Posterior cingulate gyrus (tissue), 11 donors: ENCODE measurements at places on chromosomes 16 and 17.

DNA sequence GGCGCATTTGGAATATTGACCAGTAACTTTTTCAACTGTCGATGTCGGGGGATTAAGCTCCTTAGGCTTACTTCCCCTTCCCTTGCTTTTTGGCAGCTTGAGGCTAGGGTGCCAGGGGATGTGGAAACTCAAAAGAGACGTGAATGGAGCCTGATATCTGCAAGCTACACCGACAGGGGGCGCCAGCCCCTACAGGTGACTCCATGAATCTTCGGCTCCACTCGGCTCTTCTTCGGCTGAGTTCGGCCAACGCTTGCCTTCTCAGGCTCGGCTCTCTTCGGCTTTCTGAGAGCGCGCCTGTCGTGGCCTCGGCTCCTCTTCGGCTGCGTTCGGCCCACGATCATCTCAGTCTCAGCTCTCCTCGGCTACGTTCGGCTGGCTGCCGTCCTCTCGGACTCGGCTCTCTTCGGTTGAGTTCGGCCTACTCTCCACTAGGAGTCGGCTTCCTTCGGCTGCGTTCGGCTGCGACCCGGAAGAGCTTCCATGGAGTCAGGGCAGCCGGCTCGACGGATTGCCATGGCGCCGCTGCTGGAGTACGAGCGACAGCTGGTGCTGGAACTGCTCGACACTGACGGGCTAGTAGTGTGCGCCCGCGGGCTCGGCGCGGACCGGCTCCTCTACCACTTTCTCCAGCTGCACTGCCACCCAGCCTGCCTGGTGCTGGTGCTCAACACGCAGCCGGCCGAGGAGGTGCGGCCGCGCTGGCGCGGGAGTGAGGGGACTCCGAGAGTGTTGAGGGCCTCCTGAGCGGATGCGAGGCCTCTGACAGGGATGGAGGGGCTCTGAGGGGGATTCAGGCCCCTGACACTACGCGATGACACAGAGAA lies at the start of gene ERCC4:
Gene ERCC4, plus strand, starts transcription at position 472 of the 827 bp plus-strand sequence. Its CDS starts 12 bp downstream, at position 484.
- DNase-seq: peak; percentile 99

GRCh38 chr17:37848690-37849616 lies 75.3 kb upstream of the TBC1D3K start:
- no peak for DNase-seq

- DNase-seq: peak; percentile 78
These were observed at the start of the genes GPS1 and RFNG for GRCh38 chr17:82051776-82052637. TSS of gene GPS1 (plus strand) at chr17:82051898. CDS start at chr17:82051932, 34 bp downstream. TSS of gene RFNG (minus strand) at chr17:82051811. CDS start at chr17:82051766, 45 bp downstream.

- no peak for DNase-seq
These were observed 26.4 kb downstream of the TMEM235 start for GRCh38 chr17:78257810-78258322.

- DNase-seq: peak; percentile 39
These were observed 71.1 kb downstream of the RPH3AL start for GRCh38 chr17:281365-281999.

GRCh38 chr16:59878479-59878878 lies 1144.4 kb upstream of the GOT2 start:
- DNase-seq: no peak

- no peak for DNase-seq
These were observed 288.7 kb downstream of the SEC14L1 start for GRCh38 chr17:77429369-77429968.

- DNase-seq: no peak
These were observed 5.8 kb downstream of the ITGAM start for GRCh38 chr16:31265329-31266245.

DNA sequence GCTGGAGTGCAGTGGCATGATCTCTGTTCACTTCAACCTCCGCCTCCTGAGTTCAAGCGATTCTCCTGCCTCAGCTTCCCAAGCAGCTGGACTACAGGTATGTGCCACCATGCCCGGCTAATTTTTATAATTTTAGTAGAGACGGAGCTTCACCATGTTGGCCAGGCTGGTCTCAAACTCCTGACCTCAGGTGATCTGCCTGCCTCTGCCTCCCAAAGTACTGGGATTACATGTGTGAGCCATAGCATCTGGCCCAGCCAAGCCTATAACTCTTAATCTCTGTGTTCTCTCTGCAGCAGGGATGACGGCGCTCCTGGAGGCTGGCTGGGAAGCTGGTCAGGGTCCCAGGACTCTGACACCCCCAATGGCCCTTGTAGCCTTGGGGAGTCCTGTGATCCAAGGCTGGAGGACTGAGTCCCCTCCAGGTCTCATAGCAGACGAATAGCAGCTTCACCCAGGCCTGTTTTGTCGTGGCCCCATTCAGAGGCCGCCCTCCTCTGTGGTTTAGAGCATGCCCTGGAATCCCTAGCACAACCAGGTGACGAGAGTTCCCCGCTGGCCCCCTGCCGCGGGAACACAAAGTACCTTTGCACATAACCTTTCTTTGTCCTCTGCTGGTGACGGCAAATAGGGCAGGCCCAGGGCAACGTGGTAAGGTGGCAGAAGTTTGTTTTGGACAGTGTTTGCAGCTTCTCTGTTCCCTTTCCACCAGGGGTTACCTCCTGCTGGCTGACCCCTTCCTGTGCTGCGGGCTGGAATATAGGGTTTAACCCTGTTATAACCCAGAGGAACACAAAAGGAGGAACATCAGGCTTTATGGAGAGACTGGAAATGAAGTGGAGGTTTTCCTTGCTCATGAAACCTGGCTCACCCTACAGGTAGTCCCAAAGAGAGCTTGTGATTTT lies 43.0 kb upstream of the TOB1 start:
- no peak for DNase-seq

GRCh38 chr16:19524616-19525384 lies 1.1 kb downstream of the CCP110 start:
- no peak for DNase-seq

DNA sequence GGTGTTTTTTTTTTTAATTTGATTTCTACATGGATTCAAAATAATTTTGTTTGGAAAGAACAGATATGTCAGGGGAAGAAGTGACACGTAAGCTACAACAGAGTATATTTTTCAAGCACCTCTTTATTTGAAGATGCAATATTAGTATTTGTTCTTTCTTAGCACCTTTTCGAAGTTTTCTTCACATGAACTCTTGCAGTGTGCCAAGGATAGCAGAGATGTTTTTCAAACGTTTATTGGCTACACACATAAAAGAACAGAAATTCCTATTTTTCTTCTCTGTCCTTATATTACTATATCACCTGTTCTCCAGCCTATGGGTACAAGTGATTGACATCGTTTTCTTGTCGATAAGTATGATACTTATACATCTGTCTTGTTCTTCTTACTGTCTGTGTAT lies 192.7 kb upstream of the TBX2 start:
- DNase-seq: no peak

DNA sequence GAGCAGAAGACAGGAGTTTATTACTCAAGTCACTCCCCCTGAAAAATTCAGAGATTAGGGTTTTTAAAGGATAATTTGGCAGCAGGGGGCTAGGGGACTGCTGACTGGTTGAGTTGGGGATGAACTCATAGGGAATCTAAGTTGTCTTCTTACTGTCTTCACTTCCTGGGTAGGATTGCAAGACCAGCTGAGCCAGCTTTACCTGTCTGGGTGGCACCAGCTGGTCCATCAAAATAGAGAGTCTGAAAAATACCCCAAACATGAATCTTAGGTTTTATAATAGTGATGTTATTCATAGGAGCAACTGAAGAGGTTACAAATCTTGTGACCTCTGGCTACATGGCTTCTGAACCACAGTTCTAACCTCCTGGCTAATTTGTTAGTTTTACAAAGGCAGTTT lies 157.9 kb downstream of the PPM1E start:
- no peak for DNase-seq

DNA sequence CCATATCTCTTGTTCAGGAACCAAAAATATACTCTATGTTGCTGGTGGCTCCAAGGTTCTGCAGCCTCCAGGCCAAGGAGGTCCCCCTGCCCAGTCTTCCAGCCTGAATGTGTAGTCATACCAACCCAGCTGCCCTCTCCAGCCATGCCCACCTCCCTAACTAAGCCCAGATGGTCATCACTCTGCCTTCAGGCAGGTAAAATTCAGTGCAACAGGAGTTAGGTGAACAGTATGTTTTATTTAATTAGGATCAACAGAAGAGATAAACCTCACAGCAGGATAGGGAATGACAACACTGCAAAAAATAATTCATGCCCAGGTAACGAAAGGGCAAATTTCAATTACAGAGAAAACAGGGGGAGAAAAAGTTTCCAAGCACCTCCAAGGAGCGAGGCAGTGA lies 9.1 kb downstream of the ZNF423 start:
- DNase-seq: no peak

GRCh38 chr17:27390540-27390939 lies 65.7 kb upstream of the KSR1 start:
- DNase-seq: no peak

GRCh38 chr17:64145375-64145750 lies 15.4 kb upstream of the ERN1 start:
- no peak for DNase-seq

DNA sequence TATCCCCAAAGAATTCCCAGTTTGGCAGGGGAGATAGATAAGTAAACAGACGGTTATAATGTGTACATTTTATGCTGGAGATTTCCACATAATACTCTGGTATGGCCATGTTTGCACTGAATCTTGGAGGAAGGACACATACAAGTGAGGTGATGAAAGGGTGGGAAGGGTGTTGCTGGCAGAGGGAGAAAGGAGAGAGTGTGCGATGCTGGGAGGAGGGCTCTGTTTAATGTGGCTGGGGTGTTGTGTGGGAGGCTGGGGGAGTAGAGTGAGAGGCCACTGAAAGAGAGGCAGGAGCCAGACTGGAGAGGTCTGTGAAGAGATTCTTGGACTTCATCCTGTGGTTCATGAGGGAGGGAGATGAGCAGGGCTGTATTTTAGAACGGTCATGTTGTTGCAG lies 87.6 kb downstream of the SPACA3 start:
- no peak for DNase-seq

GRCh38 chr16:11418506-11418905 lies 73.2 kb downstream of the RMI2 start:
- DNase-seq: no peak

DNA sequence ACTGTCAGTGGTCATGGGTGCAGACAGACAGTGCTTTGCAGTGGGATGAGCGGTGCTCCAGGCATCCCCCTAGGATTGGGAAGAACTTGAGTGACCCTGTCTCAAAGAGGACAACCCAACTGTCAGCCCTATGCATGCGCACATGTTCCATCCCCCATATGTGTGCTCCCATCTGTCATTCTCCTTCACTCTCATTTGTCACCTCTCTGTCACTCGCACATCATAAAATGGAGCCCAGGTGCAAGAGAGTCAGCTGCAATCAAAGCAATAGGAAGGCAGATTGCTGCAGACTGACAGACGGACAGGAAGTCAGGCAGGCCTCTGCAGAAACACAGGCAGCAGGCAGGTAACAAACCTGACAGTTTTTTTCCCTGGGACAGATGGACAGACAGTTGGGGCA lies 101.8 kb upstream of the CCL1 start:
- DNase-seq: no peak

GRCh38 chr17:9271989-9272388 lies 250.7 kb downstream of the NTN1 start:
- DNase-seq: peak; percentile 78

DNA sequence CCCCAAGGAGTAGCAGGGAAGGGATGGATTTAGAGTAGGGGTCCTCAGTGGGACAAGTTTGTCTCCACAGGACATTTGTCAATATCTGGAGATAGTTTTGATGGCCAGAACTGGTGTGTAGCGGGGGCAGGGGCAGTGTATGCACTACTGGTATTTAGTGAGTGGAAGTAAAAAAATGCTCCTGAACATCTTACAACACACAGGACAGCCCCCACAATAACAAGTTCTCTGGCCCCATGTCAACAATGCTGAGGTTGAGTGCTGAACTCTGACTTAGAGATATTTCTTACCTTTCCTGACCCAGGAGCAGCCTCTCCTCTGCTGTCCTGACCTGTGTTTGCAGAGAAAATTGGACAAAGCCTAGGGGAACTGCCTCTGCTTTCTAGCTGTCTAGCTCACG lies 365.8 kb downstream of the HAPSTR1 start:
- DNase-seq: no peak

GRCh38 chr17:72338847-72339790 lies 218.3 kb downstream of the SOX9 start:
- no peak for DNase-seq
